ENCODE measurements at places on chromosomes 16 and 17. TPM values are rescaled to one million over a fixed set of nuclear protein-coding genes. Genes with fewer than 3 reads are reported as not detected.

Gene PRSS33
- not detected for total RNA-seq

Gene ITGB4
- total RNA-seq, result 1.1 TPM

Gene TM4SF5
- total RNA-seq, result not detected

Gene MMP28
- not detected for total RNA-seq

Gene CCL13
- total RNA-seq, result not detected

Gene CCDC40
- 0.82 TPM for total RNA-seq

Gene COPS3
- total RNA-seq, result 104 TPM

Gene PRR15L
- not detected for total RNA-seq

DNA sequence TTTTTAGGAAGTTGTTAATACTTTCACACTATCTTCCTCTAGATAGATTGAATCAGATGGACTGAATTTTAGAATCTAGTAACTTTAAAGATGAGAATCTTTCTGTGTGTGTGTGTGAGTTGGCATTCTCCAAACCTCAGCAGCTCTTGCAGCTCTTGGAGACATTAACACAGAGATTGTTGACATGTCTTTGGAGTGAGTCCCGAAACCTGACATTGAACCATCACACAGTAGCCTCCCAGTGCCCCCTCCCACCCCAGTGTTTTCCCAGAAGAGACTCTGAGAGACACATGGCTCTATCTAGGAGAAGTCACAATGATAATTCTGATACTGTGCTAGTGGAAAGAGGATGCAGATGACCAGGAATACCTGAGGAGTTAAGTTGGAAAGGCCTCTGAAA, 103.9 kb downstream of the CNTNAP4 start:
- DNase-seq, result no peak
- no peaks in the 10 kb centered on the region for H3K36me3 ChIP-seq
- no peaks in the 10 kb centered on the region for H3K27me3 ChIP-seq
- no peak overlapping the region for H3K27ac ChIP-seq
- no peaks in the 10 kb centered on the region for H3K4me1 ChIP-seq
- H3K4me3 ChIP-seq, result no peak overlapping the region

- peak; percentile 90 for DNase-seq
- H3K4me1 ChIP-seq, result peaks cover 16% of the 10 kb centered on the region
- peak overlapping the region; percentile 12 for H3K4me3 ChIP-seq
- no peaks in the 10 kb centered on the region for H3K36me3 ChIP-seq
- no peaks in the 10 kb centered on the region for H3K27me3 ChIP-seq
These were observed 17.0 kb downstream of the CAVIN1 start for GRCh38 chr17:42405963-42406495.

DNA sequence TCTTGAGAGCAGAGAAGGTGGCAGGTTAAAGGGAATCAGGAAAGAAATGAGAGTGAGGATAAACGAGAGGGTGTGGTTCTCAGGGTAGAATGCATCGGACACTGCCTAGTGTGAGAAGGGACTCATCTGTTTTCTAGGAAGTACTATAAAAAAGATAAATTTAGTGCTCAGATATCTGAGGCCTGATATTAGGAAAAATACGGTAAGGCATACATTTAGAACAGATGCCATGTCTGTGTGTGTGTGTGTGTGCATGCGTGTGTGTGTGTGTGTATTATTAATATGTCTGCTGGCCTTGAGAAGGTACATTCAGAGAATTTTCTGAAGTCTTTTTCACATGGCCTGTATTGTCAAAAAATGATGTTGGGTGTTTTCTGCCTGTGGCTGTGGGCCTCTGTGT, 414.8 kb downstream of the MAF start:
- no peak for DNase-seq
- peaks cover 25% of the 10 kb centered on the region for H3K4me1 ChIP-seq
- H3K27me3 ChIP-seq, result no peaks in the 10 kb centered on the region
- no peak overlapping the region for H3K4me3 ChIP-seq

GRCh38 chr16:11564046-11564926, 22.4 kb downstream of the LITAF start:
- peak overlapping the region; percentile 75 for H3K27ac ChIP-seq
- DNase-seq, result no peak
- no peaks in the 10 kb centered on the region for H3K27me3 ChIP-seq
- H3K4me1 ChIP-seq, result peaks cover 61% of the 10 kb centered on the region

GRCh38 chr17:34228781-34229180, 26.3 kb upstream of the CCL2 start:
- H3K36me3 ChIP-seq, result peaks cover 6% of the 10 kb centered on the region
- H3K27ac ChIP-seq, result no peak overlapping the region
- no peak for DNase-seq
- H3K4me3 ChIP-seq, result no peak overlapping the region
- peaks cover 48% of the 10 kb centered on the region for H3K27me3 ChIP-seq
- H3K4me1 ChIP-seq, result no peaks in the 10 kb centered on the region

DNA sequence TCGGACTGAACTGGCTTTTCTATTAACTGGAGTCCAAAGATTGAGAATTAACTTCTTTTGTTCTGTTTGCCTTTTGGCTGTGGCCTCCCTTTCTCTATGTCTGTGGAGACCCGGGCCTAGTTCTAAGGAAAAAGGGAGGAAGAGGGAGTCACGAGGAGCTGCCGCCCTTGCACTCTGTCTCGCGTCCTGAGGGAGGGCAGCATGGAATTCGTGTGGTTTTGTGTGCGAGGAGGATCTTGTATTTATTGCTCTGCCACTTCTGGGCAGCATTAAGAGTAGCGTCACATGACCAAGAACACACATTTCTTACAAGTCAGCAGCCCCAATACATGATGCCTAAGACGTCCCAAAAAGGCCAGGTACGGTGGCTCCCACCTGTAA, 23.6 kb downstream of the METTL22 start:
- no peaks in the 10 kb centered on the region for H3K27me3 ChIP-seq
- no peak overlapping the region for H3K27ac ChIP-seq
- peaks cover 58% of the 10 kb centered on the region for H3K36me3 ChIP-seq
- DNase-seq, result no peak
- H3K4me1 ChIP-seq, result peaks cover 10% of the 10 kb centered on the region

- H3K27ac ChIP-seq, result no peak overlapping the region
- no peak overlapping the region for H3K4me3 ChIP-seq
- H3K4me1 ChIP-seq, result no peaks in the 10 kb centered on the region
- DNase-seq, result no peak
- no peaks in the 10 kb centered on the region for H3K36me3 ChIP-seq
These were observed 3.2 kb upstream of the MPO start for GRCh38 chr17:58283674-58284612.

DNA sequence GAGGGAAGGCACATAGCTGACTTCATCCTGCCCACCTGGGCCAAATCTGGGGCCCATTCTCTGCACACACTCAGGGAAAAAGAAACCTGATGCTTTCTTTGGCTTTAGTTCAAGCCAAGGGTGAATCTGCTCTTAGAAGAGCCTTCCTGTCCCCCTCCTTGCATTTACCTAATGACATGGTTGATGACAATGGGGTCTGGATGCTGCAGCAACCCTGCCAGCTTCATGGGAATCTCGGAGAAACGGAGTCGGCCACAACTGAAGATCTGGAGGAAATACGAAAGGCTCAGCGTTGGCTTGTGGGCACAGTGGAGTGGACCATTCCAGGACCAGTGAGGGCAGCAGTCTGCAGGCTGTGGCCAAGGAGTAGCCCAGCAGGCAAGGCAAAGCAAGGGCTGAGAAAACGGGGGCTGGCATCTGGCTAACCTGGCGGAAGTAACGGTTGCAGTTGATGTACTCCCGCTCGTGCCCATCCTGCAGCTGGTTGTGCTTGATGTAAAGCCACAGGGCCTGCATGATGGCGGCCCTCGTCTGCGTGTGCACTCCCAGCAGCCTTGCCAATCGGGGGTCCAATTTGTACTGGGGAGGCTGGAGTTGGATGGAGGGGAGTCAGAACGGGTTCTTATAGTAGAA, 6.4 kb upstream of the FTSJ3 start:
- peaks cover 47% of the 10 kb centered on the region for H3K4me1 ChIP-seq
- no peak overlapping the region for H3K27ac ChIP-seq

- DNase-seq, result no peak
- no peak overlapping the region for H3K27ac ChIP-seq
- H3K27me3 ChIP-seq, result no peaks in the 10 kb centered on the region
- H3K4me3 ChIP-seq, result no peak overlapping the region
- H3K4me1 ChIP-seq, result peaks cover 10% of the 10 kb centered on the region
- no peaks in the 10 kb centered on the region for H3K36me3 ChIP-seq
These were observed 5.1 kb upstream of the EVPL start for GRCh38 chr17:76032073-76032779.

- H3K4me1 ChIP-seq, result peaks cover 26% of the 10 kb centered on the region
- DNase-seq, result peak; percentile 69
- no peaks in the 10 kb centered on the region for H3K27me3 ChIP-seq
- H3K36me3 ChIP-seq, result no peaks in the 10 kb centered on the region
- peak overlapping the region; percentile 40 for H3K4me3 ChIP-seq
- H3K27ac ChIP-seq, result peak overlapping the region; percentile 74
These were observed 54.8 kb downstream of the SPECC1 start for GRCh38 chr17:20063665-20064648.

DNA sequence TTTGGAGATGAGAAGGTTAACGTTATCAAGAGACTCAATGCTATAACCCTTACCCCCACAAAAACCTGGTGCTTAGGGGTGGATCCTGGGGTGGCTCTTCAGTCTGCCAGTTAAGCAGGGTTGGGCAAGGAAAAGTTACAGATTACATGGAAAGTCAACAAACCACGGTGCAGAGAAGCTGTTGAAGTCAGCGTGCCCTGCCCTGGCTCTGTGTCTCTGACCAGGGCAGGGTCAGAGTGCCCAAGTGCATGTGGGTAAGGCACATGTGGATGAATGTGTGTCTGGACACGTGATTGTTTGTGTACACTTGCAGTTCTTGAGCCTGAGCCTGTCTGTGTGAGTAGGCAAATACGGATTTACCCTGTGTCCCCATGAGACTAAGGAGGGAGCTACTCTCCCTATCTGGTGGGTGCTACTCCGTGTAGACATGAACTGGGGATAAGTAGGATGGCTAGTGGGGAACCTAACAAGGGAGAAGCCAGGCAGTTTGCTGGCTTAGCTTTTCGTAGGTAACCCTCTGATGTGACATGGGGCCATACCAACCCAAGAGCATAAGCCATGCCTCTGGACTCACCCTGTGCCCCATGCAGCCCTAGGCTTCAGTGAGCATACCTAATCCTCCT, 5.5 kb downstream of the IGFBP4 start:
- no peak overlapping the region for H3K4me3 ChIP-seq
- peaks cover 46% of the 10 kb centered on the region for H3K4me1 ChIP-seq
- H3K27me3 ChIP-seq, result peaks cover 1% of the 10 kb centered on the region
- DNase-seq, result no peak

Data from activated CD4-positive, alpha-beta memory T cell treated with anti-CD3 and anti-CD28 coated beads for 36 hours (primary cell).